ENCODE measurements at places on chromosomes 7 and 10.

GRCh38 chr7:25858525-25859411 is 293.2 kb upstream of the NFE2L3 start:
- DNase-seq = no peak

DNA sequence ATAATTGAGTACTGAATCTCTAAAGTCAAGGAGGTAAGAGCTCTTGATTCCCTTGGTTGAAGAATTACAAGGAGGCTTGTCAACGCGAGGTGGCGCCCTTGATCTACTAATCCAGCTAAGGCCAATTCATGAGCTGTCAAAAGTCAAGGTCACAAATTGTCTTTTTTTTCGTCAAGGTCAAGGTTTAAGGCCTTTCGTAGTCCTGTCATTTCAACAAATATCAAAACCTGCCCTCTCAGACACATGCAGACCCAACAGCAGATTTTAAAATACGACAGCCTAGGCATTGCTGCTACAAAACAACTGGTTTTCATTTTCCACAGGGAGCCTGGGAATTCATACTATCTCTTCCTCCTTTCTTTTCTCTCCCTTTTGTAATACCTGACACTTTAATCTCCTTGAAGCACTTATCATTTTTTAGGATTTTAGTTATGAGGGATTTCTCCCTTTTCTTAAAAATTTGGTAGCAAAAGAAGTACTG is 3.6 kb downstream of the HOXA13 start:
- peak; percentile 74 for DNase-seq

DNA sequence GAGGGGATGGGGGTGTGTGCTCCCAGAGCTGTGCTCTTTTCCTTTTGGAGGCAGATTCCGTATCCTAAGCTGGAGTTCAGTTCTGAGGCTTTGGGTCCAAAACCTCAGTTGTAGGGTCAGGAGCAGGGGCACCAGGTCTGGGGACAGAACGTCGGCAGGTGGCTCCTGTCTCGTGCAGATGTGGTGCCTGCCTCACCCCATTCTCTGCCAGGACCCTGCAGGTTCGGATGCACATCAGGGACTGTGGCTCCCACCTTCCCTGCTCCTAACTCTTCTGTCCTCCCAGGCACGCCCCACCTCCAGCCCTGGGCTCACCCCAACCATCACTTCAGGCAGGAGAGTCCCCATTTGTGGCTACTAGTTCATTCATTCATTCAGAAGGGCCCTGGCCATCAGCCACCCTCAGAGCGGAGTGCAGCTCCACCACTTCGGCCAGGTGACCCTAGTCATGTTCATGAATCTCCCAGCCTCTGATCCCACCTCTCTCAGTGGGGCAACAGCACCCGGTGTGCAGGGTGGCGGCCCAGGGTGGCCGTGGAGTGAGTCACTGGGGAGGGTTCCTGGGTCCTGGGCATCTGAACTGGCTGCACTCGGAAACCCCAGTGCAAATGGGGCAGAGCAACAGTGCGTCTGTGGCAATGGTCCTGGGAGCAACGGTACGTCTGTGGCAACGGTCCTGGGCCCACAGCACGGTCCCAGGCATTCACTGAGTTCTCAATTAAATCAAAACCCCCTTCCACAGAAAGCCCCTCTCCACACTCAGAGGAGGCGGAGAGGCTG is 100.8 kb upstream of the FAM20C start:
- no peak for DNase-seq

DNA sequence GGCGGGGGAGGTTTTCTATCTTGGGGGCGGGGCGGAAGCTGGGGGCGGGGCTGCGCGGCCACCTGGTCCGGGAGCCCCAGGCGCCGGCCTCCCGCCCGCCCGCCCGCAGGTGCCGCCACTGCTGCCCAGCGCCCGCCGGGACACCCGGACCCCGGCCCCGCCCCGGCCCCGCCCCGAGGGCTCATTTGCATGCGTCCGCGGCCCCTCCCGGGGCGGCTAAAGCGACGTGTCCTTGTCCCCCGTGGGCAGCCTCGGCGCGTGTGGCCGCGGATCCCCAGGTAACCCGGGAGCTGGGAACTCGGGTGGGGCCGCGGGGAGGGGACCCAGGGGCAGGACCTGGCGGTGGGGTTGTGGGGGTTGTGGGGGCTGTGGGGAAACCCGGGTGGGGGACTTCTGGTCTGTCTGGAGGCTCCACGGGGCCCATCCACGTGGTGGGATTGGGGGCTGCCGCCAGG is at the start of gene BHLHA15:
TSS of gene BHLHA15 (plus strand) at position 219 of the 455 bp plus-strand sequence. CDS start 871 bp downstream, outside the sequence.
- DNase-seq = peak; percentile 9

- DNase-seq = no peak
These were observed 587.6 kb upstream of the NRP1 start for GRCh38 chr10:33921970-33922605.

DNA sequence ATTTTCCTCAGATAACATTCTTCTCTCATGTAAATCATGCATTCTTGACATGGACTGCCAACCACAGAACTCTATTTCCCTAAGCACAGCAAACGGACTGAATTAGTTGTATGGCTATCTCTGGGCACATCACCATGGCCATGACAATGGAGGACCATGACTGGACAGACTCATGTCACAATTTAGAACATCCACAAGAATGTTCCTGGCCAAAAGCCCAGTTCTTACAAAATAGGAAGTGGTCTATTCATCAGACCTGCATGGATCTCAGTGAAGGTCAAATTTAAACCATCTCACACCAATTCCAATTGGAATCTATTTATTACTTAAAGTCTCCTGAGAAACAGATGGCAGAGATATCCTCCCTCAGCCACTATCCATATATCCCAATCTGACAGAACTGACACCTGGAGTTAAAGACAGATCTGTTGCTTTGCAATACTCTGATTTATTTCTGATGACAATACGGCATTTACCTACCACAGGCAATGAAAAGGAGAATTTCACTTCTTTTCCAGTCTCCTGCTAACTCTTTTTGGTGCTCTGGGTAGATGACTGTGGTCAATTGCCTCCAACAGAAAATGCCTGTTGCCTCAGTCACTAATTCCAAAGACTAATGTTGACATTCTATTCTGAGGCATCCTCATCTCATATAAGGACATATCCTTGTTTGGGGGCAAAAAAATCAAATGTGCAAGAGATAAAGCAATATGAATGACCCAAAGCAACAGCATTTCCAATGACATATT is 254.8 kb downstream of the HTR7 start:
- no peak for DNase-seq

- DNase-seq = no peak
These were observed 7.5 kb upstream of the FAM131B start for GRCh38 chr7:143369678-143370651.

- DNase-seq = no peak
These were observed 15.1 kb downstream of the GPR146 start for GRCh38 chr7:1059200-1060091.

DNA sequence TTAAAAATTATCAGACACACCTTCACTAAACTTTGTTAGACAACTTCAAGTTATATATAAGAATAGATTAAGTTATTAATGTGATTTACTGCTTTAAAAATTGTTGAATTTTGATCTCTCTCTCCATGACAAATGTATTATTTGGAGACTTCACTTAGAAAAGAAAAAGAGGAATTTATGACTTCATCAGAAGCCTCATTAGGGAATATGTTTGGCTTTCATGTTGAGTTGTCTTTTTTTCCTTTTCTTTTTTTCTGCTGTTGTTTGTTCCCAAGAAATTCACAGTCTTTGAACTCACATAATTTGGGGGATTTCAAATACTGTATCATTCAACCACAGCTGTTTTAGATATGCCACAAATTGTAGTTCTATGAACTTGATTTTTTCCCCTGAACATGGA is 149.5 kb downstream of the PPP1R9A start:
- no peak for DNase-seq

DNA sequence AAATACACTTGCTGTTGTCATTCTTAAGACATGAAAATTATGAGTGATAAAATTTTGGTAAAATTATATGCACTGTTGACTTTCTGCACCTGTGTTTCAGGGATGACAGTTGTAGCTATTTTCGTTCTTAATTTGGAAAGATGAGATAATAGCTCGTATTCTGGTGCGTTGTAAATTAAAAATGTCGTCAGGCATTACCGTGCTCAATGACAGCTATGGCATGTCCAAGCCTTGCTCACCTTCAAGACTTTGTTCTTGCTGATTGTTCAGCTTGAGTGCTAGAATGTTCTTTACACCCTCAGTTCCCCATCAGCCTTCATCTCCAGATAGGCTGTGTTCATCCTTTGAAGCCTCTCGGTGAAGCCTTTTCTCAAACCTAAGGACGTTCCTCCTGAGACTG is 21.5 kb downstream of the TRRAP start:
- no peak for DNase-seq

All from stimulated activated CD8-positive, alpha-beta memory T cell treated with anti-CD3 and anti-CD28 coated beads, Interleukin-4, amount 100 ng/mL, for 24 hours (primary cell).